Iris pigment epithelial cell (primary cell): ENCODE measurements at places on chromosomes 3 and 15.

DNA sequence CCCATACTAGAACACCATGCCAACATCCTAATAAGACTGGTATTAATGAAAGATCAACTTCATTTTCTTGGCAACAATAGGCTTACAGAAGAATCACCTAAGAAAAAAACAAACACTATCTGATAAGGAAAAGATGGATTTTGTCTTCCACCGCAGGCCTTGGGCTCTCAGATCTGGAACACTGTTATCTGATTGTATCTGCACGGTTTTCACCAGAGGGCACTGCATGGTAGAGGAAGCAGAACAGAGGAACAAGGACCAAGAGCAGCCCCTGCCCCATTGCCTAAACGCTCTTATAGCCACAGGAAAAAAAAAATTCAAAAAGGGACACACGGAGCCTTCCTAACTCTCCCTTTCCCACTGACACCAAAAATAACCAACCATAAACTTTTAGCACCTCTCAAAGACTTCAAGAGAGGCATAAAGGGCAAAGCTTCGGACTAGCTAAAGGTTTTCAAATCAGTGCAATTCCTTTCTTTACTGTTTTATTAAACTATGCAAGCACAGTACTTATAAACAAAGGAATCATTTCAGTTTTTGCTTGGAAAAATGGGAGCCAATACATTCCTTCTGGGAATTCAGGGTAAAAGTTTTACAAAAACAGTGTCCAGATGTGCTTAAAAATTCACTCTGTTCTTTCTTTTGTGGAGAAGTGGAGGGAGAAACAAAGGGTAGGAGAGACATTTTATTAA is 23.3 kb downstream of the IL17RD start:
- DNase-seq: no peak

DNA sequence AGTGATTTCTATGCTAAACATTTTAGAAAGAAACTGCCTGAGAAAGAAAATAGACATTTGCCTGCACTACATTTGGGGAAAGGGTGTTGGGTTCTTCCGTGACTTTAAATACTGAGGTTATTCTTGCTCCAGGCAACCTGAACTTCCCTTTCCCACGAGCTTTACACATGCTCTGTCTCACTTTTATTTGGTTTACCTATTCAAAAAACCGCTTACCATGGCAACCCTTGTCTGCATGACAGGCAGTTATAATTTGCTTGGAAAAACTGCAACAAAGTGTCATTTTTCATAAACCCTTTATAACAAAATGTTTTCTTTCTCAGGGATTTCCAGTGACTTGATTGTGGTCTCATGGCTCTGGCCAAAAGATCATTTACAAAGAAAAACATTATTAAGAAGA is 416.3 kb upstream of the MEIS2 start:
- no peak for DNase-seq

- no peak for DNase-seq
Measured at GRCh38 chr3:142628801-142629200, 32.6 kb downstream of the PLS1 start.

DNA sequence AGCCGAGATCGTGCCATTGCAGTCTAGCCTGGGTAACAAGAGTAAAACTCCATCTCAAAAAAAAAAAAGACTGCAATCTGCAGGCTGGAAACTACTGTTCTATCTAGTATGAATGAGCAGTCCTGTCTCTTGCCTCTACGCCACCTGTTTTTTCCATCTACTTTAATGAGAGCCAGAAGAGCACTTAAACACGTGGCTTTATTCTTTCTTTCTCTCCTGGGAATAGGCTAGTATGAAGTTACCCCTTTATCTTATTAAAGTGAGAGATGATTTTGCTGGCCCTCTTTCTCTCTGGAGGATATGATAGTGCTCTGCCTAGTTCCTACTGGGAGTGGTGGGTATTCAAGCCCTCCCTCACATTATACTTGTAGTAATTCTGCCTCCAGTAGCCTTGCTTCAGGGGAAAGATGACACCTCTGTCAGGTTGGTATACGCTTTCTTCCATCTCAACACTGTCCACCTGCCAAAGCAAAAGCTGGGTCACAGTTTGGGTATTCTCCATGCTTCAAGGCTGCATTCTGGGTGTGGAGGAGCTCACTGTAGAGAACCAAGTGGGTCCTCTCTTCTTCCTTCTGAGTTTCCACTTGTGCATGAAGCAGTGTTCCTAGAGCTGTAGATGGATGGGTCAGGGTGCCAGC is 17.8 kb downstream of the MAPKBP1 start:
- DNase-seq: no peak

DNA sequence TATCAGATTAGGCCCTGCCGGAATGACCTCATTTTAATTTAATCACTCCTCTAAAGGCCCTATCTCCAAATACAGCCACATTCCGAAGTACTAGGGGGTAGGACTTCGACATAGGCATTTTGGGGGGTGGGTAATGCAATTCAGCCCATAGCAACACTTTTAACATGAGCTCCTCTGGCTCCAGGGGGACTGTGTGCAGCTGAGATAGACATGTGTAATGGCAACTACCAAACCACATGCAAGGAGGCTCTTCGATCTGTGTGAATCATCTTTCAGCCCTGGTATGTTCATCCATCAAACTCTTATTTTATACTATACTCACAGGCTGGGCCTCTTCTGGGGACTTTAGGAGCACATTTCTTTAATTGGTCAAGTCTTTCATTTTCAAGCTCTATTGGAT is 57.4 kb upstream of the PPARG start:
- peak; percentile 29 for DNase-seq

DNA sequence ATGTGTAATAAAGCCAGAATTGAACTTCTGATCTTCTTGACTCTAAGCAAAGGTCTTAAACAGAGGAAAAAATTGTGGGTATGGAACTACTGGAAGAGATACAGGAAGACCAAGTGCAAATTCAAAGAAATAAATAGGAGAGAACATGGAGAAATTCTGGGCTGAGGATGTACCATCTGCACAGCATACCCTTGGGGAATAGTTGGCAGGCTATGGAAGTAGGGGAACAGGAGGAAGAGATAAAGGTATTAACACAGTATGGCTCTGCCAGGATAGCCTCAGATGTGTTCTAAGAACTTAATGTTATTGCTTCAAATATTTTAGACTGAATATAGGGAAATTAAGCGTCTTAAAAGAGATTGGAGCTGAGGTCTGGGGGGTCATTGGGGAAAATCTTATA is 485.4 kb downstream of the CNTN3 start:
- no peak for DNase-seq

DNA sequence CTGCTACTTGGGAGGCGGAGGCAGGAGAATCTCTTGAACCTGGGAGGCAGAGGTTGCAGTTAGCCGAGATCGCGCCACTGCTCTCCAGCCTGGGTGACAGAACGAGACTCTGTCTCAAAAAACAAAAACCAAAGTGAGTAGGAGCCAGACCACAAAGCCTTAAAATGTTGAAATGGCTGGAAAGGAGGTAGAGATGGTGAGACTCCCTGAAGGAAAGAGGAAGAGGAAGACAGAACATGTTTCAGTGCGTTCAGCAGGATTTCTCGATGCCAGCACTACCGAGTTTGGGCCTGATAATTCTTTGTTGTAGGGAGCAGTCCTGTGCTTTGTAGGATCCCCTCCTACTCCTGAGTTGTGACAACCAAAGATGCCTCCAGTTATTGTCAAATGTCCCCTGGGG is 189.9 kb downstream of the AKAP13 start:
- DNase-seq: no peak

GRCh38 chr3:185439745-185440466 is 58.9 kb downstream of the TMEM41A start:
- no peak for DNase-seq

GRCh38 chr3:43838877-43839276 is 148.1 kb downstream of the ABHD5 start:
- DNase-seq: no peak

- DNase-seq: no peak
Measured at GRCh38 chr3:27623085-27623753, 98.9 kb downstream of the EOMES start.

- peak; percentile 74 for DNase-seq
Measured at GRCh38 chr3:149554826-149555225, 80.3 kb downstream of the TM4SF4 start.

GRCh38 chr3:172749230-172749965 is 1.1 kb upstream of the ECT2 start:
- peak; percentile 88 for DNase-seq

GRCh38 chr15:56034514-56034913 is 41.1 kb upstream of the NEDD4 start:
- no peak for DNase-seq

- DNase-seq: no peak
Measured at GRCh38 chr15:67548862-67549651, 6.6 kb downstream of the MAP2K5 start.

DNA sequence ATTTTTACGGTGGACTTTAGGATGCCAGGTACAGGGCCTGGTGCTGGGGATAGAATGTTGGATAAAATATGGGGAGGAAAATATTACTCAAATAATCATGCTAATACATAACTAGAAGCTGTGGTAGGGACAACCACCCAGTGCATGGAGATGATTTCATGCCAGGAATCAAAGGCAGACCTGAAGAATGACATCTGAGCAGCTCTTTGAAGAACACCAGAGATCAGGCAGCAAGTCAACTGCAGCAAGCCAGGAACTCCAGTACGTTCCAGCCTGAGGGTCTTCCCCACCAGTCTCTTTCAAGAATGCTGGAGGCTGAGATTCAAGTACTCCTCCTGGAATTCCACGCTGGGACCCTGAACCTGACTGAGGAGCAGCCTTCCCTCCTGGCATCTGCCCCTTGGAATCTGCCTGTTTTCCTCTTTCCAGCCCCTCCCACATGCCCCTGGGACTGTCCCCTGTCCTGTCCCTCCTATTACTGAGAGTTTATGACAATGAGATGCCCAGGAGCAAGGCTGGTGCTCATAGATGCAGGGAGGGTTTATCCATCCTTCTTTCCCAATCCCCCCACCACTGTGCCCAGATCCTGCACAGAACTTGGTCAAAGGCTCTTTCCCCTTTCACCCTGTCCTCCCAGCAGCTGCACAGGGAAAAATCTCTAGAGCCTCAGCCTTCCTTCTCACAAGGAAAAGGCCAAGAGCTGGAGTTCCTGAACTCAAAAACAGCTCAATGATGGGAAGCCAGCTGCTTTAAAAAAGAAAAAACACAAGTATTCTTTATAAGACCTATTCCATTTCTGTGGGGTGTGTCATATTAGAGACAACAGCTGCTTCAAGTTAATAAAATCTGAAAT is 68.0 kb downstream of the PDZRN3 start:
- no peak for DNase-seq

DNA sequence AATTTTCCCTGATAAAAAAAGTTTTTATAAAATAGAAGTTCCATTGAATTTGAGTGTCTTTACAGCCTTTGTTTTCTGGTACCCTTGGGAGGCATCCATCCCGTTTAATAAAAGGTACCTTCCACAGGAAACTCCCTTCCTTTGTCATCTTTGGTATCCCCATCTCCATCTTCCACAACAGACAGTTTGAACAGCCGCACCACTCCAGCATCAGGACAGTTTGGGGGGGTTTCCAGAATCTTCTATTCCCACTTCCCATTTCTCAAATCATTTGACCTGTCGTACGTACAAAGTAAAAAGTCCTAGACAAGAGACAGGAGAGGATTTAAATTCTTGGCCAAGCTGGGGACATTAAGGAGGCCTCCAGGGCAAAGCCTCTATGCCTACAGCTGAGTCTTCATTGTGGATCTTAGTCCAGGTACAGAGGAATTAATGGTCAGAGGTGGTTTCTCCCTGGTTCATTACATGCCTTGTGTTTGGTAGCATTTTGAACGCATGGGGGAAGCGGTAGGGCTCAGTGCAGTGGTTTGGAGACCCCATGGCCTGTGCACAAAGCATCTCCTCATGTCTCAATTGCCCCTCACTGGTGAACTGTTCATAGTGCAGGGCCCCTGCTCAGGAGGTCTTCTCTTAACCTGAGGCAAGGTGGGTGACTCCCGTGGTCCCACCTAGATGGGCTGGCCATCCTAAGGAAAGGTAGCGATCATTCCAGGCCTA is 19.4 kb upstream of the BCL2A1 start:
- DNase-seq: no peak

- DNase-seq: no peak
Measured at GRCh38 chr3:188351648-188352047, 197.7 kb downstream of the LPP start.

DNA sequence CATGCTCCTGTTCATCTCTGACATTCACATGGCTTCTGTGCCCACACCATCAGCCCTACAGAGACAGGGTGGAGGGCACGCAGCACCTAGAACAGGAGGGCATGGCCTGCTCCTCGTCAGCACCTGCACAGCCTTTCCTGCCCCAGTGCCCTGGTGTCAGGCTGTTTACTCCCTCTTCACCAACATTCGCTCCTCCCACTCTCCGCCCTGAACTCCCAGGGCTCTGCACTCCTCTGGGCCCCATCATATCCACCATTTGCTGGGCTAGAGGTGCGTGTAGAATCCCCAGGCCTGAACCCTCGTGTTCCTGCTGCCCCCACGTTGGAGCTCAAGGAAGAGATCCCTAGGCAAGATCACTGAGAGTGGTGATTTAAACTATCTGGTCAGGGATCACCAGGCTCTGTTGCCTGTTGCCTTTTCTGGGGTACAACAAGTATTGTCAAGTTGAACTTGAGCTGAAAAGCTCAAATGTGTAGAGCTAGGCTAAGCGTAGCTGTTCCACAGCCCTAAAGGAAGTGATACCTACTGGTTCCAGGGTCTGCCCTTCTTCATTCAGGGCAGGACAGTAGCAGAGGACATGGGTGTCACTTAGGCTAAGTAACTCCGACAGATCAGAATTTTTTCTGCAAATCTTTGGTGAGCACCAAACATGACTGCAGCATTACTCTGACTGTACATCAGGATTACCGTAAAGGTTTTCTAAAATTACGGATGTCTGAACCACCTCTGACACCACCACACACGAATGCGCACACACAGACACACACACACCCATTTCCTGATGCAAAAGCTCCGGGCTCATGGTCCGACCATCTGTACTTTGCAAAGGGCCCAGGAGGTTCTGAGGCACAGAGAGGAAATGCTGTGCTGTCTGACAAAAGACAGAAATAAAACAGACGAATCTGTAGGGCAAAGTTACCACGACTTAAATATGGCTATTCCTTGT is 43.7 kb upstream of the GNB5 start:
- DNase-seq: no peak

- no peak for DNase-seq
Measured at GRCh38 chr3:61463191-61463590, 98.2 kb upstream of the PTPRG start.

GRCh38 chr3:48218537-48218936 is 4.8 kb upstream of the CAMP start:
- no peak for DNase-seq

DNA sequence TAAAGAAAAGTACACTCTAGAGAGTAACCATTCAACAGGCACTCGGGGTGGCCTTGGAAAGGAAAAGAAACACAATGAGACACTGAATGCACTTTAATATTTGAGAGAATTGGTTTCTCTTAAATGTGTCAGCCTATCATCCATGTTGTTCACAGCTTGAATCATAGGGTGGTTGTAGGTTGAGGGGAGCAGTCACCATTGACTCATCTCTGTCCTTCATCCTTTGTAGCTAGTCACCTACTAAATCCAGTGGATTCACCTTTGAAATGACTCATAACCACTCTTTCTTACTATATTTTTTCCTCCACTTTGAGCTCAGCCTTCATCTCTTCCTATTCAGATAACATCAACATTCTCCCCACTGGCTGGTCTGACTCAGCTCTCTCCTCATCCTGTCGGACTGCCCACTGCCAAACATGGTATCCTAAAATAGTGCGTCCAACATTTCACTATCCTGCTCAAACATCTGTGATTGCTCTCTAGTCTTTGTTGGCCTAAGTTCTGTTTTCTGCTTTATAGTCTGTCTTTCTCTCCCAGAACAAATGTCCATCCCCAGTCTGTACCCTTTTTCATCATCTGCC is 182.7 kb upstream of the GADL1 start:
- peak; percentile 90 for DNase-seq

- DNase-seq: peak; percentile 80
Measured at GRCh38 chr15:44081026-44082013, 113.8 kb downstream of the FRMD5 start.

- peak; percentile 90 for DNase-seq
Measured at GRCh38 chr3:69806735-69807438, 67.6 kb downstream of the MITF start.
